HFFc6 (cell line): ENCODE measurements at places on chromosomes 11 and 22. TPM values are rescaled to one million over a fixed set of nuclear protein-coding genes. Genes with fewer than 3 reads are reported as not detected.

DNA sequence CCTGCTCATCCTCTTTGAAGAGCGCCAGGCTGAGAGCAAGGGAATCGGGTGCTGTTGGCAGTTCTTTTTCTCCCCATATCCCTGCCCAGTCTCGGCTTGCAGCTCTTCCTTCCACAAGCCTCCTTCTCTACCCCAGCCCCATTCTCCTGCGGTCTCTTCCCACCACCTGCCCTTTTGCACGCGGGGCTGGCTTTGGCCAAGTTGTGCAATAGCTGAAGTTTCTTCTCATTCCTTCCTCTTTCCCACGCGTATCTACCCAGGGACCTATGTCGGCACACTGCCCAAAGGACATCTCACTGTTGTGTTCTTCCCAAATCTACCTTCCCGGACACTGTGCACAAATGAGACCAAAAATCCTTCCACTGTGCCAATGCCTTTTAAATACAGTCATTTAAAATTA lies 22.3 kb upstream of the HTR3A start:
- no peak for DNase-seq
- no peak overlapping the region for H3K4me3 ChIP-seq
- no peaks in the 10 kb centered on the region for H3K4me1 ChIP-seq
- peaks cover 23% of the 10 kb centered on the region for H3K27me3 ChIP-seq
- H3K27ac ChIP-seq = no peak overlapping the region
- H3K36me3 ChIP-seq = no peaks in the 10 kb centered on the region

DNA sequence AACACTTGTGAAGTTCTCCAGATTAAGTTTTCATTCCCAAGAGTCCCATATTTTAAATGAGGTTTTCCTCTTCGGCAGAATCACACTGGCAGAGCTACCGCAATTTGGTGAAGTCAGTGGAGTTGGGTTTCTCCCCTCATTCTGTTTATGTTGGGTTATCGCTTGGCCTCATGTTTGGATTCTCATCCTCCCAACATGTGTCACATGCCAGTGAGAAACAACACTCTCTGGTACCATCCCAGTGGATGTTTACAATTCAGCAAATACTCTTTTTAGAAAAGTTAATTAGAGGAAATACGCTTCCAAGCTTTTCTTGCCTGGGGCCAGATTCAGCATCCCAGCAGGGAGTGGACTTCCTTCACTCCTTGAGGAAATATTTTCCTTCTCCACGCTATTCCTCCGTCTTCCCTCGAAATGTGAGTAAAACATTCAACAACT lies 2.1 kb downstream of the PAMR1 start:
- peak; percentile 42 for DNase-seq
- peaks cover 38% of the 10 kb centered on the region for H3K36me3 ChIP-seq
- H3K27ac ChIP-seq = peak overlapping the region; percentile 63
- peaks cover 2% of the 10 kb centered on the region; the same call in 1 of the 2 replicates for H3K27me3 ChIP-seq

- peaks cover 26% of the 10 kb centered on the region for H3K36me3 ChIP-seq
- DNase-seq = no peak
- peaks cover 66% of the 10 kb centered on the region for H3K4me1 ChIP-seq
- H3K4me3 ChIP-seq = no peak overlapping the region
Measured at GRCh38 chr11:83054001-83054400, 17.7 kb downstream of the RAB30 start.

GRCh38 chr11:6268820-6269219 lies 9.2 kb downstream of the CCKBR start:
- no peaks in the 10 kb centered on the region for H3K36me3 ChIP-seq
- no peak overlapping the region for H3K4me3 ChIP-seq
- H3K4me1 ChIP-seq = peaks cover 5% of the 10 kb centered on the region; the same call in 1 of the 2 replicates
- no peak overlapping the region for H3K27ac ChIP-seq
- DNase-seq = no peak

GRCh38 chr11:71309611-71310010 lies 57.2 kb upstream of the SHANK2 start:
- H3K36me3 ChIP-seq = no peaks in the 10 kb centered on the region
- no peak overlapping the region for H3K27ac ChIP-seq
- peaks cover 25% of the 10 kb centered on the region for H3K27me3 ChIP-seq

- no peak overlapping the region for H3K4me3 ChIP-seq
- H3K36me3 ChIP-seq = no peaks in the 10 kb centered on the region
- H3K27me3 ChIP-seq = no peaks in the 10 kb centered on the region; the same call in 1 of the 2 replicates
- no peaks in the 10 kb centered on the region for H3K4me1 ChIP-seq
Measured at GRCh38 chr11:88831303-88831890, 234.4 kb downstream of the GRM5 start.

DNA sequence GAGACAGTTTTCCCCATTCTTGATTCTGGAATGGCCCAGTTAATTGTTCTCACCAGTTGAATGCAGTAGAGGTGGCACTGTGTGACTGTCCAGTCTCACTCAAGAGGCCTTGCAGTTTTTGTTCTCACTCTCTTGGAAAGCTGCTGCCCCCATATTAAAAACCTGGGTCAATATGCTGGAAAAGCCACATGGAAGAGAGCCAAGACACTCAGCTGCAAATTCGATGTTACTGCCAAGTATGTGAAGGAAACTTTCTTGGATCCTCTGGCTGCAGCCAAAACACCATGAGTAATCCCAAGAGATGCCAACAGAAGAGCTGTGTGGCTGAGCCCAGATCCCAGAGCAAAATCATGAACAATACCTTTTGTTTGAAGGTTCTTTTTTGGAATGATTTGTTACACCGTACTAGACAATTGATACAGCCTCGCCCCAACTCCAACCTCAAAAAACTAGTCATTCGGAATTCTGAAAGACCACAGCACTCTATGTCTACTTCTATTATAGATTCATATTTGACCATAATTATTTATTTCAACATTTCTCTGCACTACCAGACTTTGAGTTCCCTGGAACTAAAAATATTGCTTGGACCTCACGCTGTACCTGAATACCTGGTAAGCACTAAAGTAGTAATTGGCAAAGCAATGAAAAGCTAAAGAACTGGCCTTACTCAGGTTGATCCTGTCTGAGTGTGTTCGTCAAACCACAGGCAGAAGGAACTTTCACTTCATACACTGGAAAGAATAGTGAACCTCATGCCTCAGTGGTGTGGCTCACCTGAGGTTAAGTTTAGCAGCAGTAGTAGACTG lies 378.8 kb downstream of the ETS1 start:
- H3K4me1 ChIP-seq = peaks cover 66% of the 10 kb centered on the region
- H3K27me3 ChIP-seq = no peaks in the 10 kb centered on the region
- peak; percentile 86 for DNase-seq
- peaks cover 15% of the 10 kb centered on the region for H3K36me3 ChIP-seq
- peak overlapping the region; percentile 69 for H3K27ac ChIP-seq

DNA sequence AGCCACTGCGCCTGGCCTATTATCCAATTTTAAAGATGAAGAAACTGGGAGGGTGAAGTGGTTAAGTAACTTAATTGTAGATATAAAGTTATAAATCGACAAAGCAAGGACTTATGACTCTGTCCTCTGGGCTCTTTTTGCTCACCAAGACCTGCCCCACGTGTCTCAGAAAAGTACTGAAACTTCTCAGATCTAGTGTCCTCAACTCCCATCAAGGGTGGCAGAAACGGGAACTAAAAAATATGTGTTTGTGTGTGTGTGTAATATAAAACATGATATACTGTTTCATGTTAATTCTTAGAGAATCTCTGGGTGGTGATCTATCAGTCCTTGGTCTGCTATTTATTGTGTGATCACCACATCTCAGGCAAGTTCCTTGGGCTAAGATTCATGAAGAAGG lies 104.9 kb downstream of the GAB2 start:
- no peaks in the 10 kb centered on the region for H3K36me3 ChIP-seq
- no peaks in the 10 kb centered on the region for H3K27me3 ChIP-seq
- H3K4me3 ChIP-seq = no peak overlapping the region

- peak overlapping the region; percentile 57; the same call in 1 of the 2 replicates for H3K27ac ChIP-seq
- peaks cover 44% of the 10 kb centered on the region for H3K4me1 ChIP-seq
- H3K4me3 ChIP-seq = no peak overlapping the region
- DNase-seq = peak; percentile 80
- H3K36me3 ChIP-seq = peaks cover 10% of the 10 kb centered on the region
Measured at GRCh38 chr22:32623943-32624342, 149.3 kb downstream of the FBXO7 start.

DNA sequence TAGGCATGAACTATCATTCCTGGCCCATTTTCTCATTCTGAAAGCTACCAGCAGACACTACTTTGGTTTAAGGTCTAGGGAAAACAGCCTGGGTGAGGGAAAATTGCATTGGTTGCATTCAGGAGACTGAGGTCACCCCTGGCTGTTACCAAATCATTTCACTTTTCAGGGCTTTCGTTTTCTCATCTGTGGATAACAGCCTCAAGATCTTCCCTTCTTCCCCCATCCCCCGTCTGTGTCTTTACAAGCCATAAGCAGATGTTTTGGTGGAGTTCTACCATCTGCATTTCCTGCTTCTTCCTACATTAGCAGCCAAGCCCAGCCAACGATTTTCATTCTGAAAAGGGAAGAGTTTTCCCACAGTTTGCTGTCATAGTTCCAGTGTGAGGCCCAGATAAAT lies 130.4 kb downstream of the HIPK3 start:
- H3K4me3 ChIP-seq = no peak overlapping the region
- peak overlapping the region; percentile 35 for H3K27ac ChIP-seq
- H3K36me3 ChIP-seq = peaks cover 58% of the 10 kb centered on the region
- no peak for DNase-seq
- H3K4me1 ChIP-seq = peaks cover 37% of the 10 kb centered on the region

GRCh38 chr22:22906907-22907550 lies 19.4 kb downstream of the IGLL5 start:
- no peaks in the 10 kb centered on the region for H3K36me3 ChIP-seq
- no peak overlapping the region for H3K4me3 ChIP-seq
- DNase-seq = no peak
- H3K4me1 ChIP-seq = no peaks in the 10 kb centered on the region
- no peak overlapping the region for H3K27ac ChIP-seq
- H3K27me3 ChIP-seq = peaks cover 36% of the 10 kb centered on the region

- H3K27ac ChIP-seq = no peak overlapping the region
- H3K4me3 ChIP-seq = no peak overlapping the region
- no peak for DNase-seq
- H3K36me3 ChIP-seq = no peaks in the 10 kb centered on the region; the same call in 1 of the 2 replicates
- peaks cover 8% of the 10 kb centered on the region for H3K27me3 ChIP-seq
- H3K4me1 ChIP-seq = peaks cover 20% of the 10 kb centered on the region
Measured at GRCh38 chr22:31926969-31927368, 17.4 kb upstream of the YWHAH start.

DNA sequence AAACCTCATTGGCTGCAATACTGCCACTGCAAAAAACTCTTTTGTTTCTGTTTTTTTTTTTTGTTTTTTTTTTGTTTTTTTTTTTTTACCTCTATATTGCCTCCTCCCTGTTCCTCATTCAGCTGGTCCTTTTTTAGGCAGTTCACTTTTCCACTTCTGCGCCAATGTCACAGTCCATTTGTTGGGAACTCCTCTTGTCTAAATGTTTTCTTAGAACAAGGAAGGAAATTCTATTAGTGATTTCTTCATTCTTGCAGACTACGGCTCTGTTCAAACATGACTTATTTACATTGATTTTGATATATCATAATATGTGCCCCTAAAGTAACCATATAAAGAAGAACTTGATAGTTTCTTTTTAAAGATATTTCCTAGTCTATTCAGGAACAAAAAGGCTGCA lies 2.9 kb downstream of the FAM118B start:
- no peak overlapping the region for H3K4me3 ChIP-seq
- H3K27ac ChIP-seq = no peak overlapping the region
- DNase-seq = no peak
- H3K4me1 ChIP-seq = peaks cover 26% of the 10 kb centered on the region

- H3K27me3 ChIP-seq = peaks cover 7% of the 10 kb centered on the region
- H3K4me3 ChIP-seq = peak overlapping the region; percentile 59
Measured at GRCh38 chr22:36368359-36368983, 19.3 kb downstream of the MYH9 start.

- peak overlapping the region; percentile 58; the same call in 1 of the 2 replicates for H3K27ac ChIP-seq
- peaks cover 22% of the 10 kb centered on the region for H3K36me3 ChIP-seq
- peak; percentile 35 for DNase-seq
- H3K4me1 ChIP-seq = peaks cover 22% of the 10 kb centered on the region
Measured at GRCh38 chr22:21760640-21761039, 25.0 kb upstream of the YPEL1 start.

DNA sequence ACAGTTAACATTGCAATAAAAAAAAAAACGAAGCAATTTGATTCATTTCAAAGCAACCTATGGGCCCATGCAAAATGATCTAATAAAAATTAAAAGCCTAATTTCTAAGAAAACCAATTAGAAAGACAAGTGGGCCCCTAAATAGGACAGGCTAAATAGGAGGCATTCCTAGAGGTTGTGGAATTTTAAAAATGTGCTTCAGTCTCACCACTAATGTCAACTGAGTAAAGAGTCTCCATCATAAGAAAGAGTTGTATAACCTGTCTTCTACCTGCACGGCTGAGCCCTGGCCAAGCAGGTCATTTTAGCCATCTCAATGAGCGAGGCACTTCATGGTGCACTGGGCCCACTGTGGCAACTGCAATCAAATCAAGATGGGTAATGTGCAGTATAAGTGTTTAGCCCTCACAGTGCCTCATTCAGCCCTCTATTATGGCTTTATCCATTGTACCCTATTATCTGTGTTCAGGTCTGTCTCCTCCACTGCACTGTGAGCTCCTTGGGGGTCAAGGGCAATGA lies 76.4 kb downstream of the PRSS23 start:
- no peaks in the 10 kb centered on the region for H3K36me3 ChIP-seq
- no peak overlapping the region for H3K27ac ChIP-seq
- H3K4me1 ChIP-seq = peaks cover 16% of the 10 kb centered on the region
- DNase-seq = no peak

DNA sequence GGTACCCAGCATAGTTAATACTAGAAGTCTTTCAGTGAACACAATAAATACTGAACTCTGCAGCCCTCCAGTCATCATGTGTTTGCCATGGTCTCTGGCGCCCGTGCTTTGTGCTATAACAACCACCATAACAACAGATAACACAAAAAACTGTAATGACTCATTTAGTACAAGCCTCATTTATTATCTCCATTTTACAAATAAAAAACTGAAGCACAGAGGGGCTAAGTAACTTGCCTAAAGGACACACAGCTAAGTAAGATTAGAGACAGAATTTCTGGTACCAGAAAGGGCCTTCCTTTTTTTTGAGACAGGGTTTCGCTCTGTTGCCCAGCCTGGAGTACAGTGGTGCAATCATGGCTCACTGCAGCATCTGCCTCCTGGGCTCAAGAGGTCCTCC lies 19.5 kb downstream of the RBFOX2 start:
- peak overlapping the region; percentile 38; the same call in 1 of the 2 replicates for H3K4me3 ChIP-seq
- H3K27me3 ChIP-seq = peaks cover 1% of the 10 kb centered on the region; the same call in 1 of the 2 replicates
- peak overlapping the region; percentile 92 for H3K27ac ChIP-seq
- DNase-seq = peak; percentile 72
- peaks cover 10% of the 10 kb centered on the region; the same call in 1 of the 2 replicates for H3K36me3 ChIP-seq

Gene MYBPC3
- total RNA-seq = not detected in 3 replicates

Gene UPK3A
- total RNA-seq = not detected in 3 replicates

Gene GCAT
- total RNA-seq = 29.0 to 40.2 TPM (median 32.6 TPM) in 3 replicates

Gene FGF19
- not detected in 2 replicates for total RNA-seq

Gene KCNK4
- not detected in 3 replicates for total RNA-seq

Gene TRPT1
- total RNA-seq = 37.6 to 44.6 TPM (median 41.0 TPM) in 3 replicates

Gene KIF18A
- total RNA-seq = 10.7 to 22.9 TPM (median 18.2 TPM) in 3 replicates

Gene C11orf52
- total RNA-seq = 0.33 to 0.74 TPM (median 0.35 TPM) in 3 replicates
